Calu3 (cell line): ENCODE measurements at places on chromosomes 13 and 19. TPM values are rescaled to one million over a fixed set of nuclear protein-coding genes. Genes with fewer than 3 reads are reported as not detected.

ZNF610 gene
- not detected in 2 replicates for total RNA-seq

- DNase-seq: no peak
These were observed 10.9 kb upstream of the ATP8B3 start for GRCh38 chr19:1823020-1823419.

ZNF835 gene
- total RNA-seq: not detected in 2 replicates

GRCh38 chr19:799076-799881 lies 2.0 kb downstream of the PTBP1 start:
- DNase-seq: no peak

RNF113B gene
- not detected in 2 replicates for total RNA-seq

DNA sequence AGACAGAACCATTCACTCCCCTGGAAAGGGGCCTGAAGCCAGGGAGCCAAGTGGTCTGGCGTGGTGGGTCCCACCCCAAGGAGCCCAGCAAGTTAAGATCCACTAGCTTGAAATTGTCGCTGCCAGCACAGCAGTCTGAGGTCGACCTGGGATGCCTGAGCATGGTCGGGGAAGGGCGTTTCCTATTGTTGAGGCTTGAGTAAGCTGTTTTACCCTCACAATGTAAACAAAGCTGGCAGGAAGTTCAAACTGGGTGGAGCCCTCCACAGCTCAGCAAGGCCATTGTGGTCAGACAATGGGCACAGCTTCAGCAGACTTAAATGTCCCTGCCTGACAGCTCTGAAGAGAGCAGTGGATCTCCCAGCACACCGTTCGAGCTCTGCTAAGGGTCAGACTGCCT lies 195.6 kb upstream of the DACH1 start:
- DNase-seq: peak; percentile 6

DNA sequence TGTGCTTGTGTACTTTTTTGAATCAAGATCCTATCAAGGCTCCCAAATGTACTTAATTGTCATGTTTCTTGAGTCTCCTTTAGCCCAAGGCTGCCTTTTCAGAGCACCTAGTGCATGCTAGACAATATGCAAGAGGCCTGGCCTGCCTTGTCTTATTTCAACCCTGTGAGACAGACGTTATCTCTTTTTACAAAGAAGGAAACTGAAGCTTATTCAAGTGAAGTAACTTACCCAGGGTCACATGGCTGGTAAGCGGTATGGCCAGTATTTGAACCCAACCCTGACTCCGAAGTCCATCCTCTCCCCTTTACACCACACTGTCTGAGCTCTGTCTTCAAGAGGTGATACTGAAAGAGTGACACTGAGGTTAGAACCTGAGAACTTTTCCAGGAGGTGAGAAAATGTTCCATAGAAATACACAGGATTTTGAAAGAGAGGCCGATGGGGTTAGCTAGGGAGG lies 505.1 kb downstream of the FOXO1 start:
- no peak for DNase-seq

DNA sequence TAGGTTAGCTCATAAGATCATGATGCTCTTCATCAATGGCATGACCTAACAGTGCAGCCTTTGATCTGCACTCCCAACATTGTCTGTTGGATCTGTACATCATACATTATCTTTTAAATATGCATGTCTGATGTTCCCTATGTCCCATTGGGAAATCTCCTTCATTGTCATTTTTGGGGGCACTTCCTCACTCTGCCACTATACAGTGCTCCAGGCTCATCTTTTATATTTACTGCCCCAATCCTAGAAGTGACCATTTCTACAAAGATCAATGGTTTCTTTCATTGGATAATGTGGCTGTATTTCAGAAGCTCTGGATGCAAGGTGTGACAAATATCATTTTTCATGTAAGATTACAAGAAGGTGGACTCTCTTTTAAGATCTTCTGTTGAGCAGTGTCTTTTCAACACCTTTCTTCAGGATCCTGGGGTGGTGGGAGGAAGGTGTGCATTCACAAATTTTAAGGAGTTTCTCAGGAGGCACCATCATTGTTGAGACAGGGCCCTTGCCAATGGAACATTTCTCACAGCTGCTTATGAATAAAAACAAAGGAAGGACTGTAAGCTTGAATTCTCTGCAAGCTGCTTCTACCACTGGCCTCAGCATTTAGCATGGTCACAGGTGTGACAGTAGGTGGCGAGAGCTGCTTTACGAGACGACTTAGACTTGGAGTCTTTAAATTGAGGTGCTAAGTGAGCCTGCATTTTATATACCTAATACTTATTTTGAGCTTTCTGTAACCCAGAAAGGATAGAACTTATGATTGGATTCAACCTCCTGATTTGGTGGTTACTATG lies 403.0 kb downstream of the LMO7 start:
- DNase-seq: peak; percentile 1

DNA sequence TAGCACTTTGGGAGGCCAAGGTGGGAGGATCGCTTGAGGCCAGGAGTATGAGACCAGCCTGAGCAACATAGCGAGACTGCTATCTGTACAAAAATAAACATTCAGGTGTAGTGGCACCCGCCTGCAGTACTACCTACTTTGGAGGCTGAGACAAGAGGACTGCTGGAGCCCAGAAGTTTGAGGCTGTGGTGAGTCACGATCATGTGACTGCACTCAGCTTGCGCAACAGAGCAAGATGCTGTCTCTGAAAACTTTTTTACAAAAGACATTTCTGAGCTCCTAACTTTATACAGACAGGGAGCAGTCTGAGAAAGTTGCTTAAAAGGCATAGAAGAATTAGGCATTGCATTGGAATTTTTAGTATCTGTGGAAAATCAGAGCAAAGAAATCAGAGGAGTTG lies 10.4 kb upstream of the TBC1D4 start:
- no peak for DNase-seq

GRCh38 chr13:22227895-22228294 lies 557.0 kb downstream of the FGF9 start:
- no peak for DNase-seq

DNA sequence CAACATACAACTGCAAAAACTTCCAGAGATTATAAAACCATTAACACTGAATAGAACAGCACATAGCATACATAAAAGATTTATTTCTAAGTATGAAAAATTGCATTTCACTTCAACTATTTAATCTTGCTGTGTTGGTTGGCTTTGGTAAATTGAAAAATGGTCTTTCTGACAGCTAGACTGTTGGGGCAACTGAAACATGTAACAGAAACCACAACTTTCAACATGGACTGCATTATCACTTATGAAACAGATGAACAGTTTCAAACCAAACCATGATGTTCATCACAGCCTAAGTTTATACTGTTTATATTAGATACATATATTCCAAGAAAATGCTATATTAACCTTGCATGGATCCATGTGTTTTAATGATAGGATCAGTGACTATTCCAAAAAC lies 324.1 kb upstream of the PCDH9 start:
- no peak for DNase-seq

GRCh38 chr19:13437919-13438618 lies 68.2 kb downstream of the CACNA1A start:
- DNase-seq: no peak

DNA sequence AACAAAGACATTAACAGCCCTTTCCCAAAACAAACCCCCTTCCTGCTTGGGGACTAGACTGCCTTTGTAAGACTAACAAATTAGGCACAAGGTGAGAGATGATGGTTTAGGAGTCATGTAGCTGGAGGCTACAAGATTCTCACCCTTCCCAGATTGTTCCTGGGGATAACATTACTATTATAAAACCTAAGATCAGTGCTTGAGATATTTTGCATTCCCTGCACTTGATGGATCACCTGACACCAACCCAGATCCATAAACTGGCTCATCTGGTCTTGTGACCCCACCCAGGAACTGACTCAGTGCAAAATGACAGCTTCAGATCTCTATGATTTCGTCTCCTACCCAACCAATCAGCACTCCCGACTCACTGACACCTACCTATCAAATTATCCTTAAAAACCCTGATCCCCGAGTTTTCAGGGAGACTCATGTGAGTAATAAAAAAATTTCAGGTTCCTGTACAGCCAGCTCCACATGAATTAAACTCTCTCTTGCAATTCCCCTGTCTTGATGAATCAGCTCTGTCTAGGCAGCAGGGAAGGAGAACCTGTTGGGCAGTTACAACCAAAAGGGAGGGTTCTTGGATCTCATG lies 2.4 kb upstream of the ZNF616 start:
- no peak for DNase-seq

GRCh38 chr19:40974633-40975037 lies 16.4 kb upstream of the CYP2B6 start:
- DNase-seq: peak; percentile 85

GRCh38 chr13:46526740-46527139 lies 26.2 kb upstream of the LRCH1 start:
- no peak for DNase-seq

DNA sequence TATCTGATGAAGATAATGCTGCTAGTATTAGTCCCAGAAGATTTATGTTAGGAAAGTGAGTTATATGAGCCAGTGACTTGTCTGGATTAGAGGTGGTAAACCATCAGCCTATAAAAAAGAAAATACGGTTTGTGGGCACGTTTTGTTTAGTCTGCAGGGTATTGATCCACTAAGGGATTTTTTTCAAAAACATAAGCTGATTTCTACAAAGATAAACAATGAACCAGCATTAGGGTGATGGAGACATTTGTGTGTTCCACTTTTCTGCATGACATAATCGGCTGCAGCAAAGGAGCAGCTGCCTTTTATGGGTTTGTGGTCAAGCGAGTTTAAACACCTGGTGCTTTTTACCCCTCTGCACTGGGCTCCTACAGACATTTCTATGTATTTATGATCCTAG lies 836.4 kb upstream of the GPC6 start:
- no peak for DNase-seq

DNA sequence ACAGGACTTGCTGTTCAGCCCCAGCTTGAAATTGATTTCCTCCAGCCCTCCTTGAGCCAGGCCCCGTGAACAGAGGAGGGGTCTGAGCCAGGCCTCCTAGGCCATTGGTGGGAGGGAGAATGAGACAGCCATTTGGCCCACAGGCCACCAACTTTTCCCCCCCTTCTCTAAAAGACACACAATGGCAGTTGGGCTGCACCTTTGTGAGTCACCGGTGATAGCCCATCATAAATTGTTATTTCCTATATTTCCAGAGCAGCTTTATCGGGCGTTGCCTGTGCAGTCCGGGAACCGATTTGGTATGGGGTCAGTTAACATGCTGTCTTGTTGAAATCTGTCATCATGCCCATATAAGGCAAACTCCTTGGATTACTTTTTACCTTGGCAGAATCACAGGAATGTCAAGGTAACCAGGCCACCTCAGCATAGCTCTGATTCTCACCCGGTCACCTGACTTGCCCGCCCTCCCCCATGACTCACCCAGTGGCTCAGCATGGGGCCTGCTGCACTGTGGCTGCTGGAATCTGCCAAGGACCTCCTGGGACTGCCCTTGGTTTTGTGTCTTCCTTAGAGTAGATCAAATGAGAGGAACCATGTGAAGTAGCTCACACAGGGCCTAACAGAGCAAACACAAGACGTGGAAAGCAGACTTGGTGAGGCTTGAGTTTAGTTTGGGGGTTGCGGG lies 36.1 kb downstream of the ACTN4 start:
- DNase-seq: peak; percentile 99

PSG3 gene
- 0.20 TPM in 1 of 2 replicates, not detected in the other for total RNA-seq

KASH5 gene
- not detected in 2 replicates for total RNA-seq

GRCh38 chr13:114131583-114132418 lies 622 bp downstream of the RASA3 start:
- DNase-seq: no peak

FUT2 gene
- 8.7 and 10.4 TPM in 2 replicates for total RNA-seq

- DNase-seq: peak; percentile 37
These were observed 954 bp upstream of the RASIP1 start for GRCh38 chr19:48741129-48741999.

DNA sequence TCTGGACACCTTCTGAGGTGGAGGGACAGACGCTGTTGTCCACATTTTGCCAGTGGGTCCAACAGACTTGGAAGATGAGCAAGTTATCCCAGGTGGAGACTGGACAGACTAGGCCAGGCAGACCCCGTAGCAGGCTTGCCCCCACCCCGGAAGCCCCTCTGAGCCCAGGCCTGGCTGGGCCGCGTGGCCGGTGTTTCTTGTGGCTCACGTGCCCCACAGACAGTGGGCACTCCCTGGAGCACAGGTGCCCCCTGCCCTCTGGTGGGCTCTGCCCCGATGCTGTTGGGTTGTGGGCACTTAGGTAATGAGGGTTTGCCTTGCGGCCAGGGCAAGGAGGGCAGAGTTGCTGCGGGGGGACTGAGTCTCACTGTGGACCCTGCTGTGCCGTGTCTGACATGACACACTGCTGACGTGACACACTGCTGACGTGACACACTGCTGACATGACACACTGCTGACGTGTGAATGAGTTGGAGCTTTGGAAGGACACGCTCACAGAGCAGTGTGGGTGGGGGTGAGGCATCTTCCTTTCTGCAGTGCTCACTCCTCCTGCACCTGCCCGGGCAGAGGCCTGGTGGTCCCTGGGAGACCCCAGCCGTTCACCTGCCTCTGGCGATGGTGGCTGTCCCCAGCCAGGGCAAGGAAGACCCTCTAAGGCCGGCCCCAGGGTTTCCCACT lies 25.1 kb downstream of the DOT1L start:
- DNase-seq: no peak

DNA sequence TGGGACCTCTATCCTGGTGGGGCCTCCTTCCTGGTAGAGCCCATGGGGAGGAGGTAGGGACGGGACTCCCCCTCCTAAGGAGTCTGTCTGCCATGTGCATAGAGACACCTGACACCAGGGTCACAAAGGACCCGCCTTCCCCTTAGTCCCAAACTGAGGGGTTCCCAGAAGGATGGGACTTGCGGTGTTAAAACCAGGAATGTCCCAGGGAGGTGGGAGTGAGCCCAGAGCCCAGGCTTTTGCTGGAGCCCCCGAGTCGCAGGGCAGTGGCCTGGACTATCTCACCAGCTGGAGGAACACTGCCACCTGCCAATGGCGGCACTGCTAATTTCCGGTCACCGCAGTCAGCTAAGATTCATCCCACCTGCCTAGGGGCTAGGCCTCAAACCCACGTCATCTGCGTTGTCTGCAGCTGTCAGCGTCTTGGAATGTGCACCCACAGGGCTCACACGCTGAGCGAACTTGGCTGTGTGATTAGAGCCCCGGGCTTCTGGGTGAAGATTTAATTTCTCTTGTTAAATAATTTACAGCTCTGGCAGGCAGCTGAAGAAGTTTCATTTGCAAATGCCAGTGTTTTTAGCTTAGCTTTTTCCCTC lies 31.9 kb upstream of the ATP11A start:
- DNase-seq: peak; percentile 68

DNA sequence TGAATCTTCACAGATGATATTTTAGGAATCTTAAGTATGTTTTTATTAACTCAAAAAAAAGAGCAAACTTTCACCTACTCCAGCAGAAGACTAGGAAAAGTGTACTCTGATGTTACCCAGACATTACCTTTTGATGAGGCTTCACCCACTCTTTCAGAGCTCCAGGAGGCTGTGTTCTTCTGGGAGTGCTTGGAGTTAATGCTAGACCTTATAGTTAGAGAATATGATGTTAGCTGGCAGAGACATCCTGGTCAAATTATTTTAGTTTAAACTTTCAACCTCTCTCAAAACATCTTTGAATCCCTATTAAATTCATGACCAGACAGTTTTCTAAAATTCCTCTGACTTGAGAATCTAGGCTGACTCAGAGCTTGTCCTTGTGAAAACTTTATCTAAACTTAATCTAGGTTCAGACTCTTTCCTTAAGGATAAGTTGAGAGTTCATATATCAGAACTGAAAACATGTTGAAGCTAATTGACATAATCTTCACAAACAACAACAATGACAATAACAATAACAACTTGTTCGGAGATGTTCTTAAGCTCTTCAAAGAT lies 82.8 kb downstream of the ITGBL1 start:
- DNase-seq: no peak
